ENCODE measurements at places on chromosomes 5 and 9.

DNA sequence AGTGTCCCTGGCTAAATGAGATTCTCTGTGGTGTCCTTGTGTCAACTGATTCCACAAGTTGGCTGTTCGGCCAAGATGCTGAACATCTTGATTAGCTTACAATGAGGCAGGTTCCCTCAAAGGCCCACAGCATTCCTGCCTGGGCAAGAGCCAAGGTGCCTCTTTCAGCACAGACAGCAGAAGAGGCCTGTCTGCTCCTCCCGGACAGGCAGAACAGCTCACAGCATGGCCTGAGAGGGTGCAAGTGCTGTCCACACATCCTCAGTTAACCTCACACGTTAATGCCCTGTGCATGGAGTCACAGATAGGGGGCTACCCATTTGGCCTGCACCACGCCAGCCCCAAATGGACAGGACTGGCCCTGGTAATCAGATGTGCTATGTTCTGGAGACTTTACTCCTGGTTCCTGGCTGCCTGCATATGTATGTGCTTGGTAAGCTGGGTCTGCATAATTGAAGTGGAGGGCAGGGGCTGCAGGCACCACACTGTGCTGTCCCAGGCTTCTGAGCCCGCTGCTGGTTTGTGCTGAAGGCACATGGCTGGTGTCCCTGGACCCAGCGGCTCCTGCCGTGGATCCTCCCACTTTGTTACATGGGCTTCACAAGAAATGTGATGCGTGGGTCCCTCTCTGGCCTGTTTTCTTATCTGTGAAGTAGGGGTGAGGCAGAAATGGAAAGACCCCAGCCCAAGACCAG lies 8.9 kb downstream of the CSF2 start:
- no peak for DNase-seq

GRCh38 chr9:127991757-127992274 lies 11.0 kb upstream of the EEIG1 start:
- DNase-seq = no peak

- DNase-seq = no peak
Measured at GRCh38 chr5:88979726-88980125, 96.7 kb upstream of the MEF2C start.

- no peak for DNase-seq
Measured at GRCh38 chr9:106528158-106528557, 334.8 kb upstream of the ZNF462 start.

DNA sequence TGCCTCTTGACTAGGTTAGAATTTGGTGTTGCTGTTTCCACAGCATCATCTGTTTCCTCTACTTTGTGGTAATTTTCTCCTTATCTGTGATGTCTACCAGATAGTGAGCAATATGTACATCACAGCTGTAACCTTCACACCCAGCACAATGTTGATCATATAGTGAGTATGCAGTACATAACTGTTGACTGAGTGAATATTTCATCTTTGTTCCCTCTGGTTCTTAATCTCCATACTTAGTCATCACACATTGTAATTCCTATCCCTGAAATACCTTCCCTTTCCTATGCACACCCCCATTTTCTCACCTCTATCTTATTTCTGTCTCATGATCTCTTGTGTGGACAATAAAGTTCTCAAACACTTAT lies 115.9 kb downstream of the KIF4B start:
- DNase-seq = no peak

- no peak for DNase-seq
Measured at GRCh38 chr5:58922461-58923171, 339.7 kb downstream of the RAB3C start.

GRCh38 chr9:83505282-83505681 lies 32.9 kb downstream of the FRMD3 start:
- DNase-seq = no peak

GRCh38 chr9:136725612-136726011 lies 13.2 kb downstream of the DIPK1B start:
- no peak for DNase-seq

DNA sequence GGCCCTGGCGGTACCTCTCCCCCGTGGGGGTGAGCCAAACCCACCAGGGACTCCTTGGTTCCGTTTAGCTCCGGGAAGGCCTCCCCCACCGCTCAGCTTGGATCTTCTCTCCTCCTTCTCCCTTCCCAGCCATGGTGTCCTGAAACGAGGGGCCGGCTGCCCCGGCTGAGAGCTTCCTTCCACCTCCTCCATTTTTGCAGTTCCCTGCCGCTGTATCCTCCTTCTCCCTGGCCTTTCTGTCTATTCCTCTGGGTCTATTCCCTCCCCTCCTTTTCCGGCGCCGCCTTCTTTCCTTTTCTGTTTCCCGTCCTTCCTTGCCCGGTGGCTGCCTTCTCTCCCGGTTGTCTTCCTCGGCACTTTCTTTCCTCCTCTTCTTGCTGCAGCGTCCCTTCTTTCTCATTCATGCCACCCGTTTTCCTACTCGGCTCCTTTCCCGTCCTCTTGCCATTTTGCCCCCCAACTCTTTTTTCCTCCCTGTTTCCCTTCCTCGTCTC lies 110.4 kb downstream of the LIFR start:
- DNase-seq = no peak

- peak; percentile 42 for DNase-seq
Measured at GRCh38 chr9:130172858-130173665, 858 bp downstream of the NCS1 start.

- no peak for DNase-seq
Measured at GRCh38 chr5:65320250-65320649, 161.5 kb downstream of the ADAMTS6 start.

Measured in GM23338 (cell line).